GOT3 (cell line): ENCODE measurements at places on chromosomes 5 and 9.

GRCh38 chr9:109499093-109499630 is 1.1 kb upstream of the PTPN3 start:
- DNase-seq = no peak

DNA sequence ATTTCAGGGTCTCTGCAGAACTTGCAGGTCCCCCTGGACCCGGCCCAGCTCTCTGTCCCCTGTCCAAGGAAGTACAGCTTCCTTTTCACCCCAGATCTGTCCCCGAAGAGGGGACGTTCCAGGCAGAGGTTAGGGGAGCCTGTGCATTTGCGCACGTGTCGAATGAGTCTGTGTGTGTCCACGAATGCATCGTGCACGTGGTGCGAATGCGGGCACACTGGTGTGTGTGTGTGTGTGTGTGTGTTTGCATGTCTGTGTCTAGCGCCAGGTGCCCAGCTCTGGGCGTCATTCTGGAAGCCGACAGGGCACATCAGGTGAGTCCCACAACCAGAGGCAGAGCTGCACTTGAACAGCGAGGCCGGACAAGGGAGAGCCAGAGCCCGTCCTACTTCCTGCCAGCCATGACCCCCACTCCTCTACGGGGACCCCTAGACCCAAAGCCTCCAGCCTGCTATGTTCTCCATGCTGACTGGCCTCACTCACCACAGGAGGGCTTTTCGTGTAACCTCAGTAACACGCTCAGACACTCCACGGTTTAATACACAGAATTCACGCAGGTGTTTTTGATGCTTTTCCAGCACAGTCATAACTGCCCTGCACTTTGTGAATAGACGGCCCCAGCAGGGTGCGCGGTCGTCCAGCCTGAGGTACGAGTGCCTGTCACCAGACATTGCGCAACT is 41.3 kb upstream of the CACNA1B start:
- no peak for DNase-seq

DNA sequence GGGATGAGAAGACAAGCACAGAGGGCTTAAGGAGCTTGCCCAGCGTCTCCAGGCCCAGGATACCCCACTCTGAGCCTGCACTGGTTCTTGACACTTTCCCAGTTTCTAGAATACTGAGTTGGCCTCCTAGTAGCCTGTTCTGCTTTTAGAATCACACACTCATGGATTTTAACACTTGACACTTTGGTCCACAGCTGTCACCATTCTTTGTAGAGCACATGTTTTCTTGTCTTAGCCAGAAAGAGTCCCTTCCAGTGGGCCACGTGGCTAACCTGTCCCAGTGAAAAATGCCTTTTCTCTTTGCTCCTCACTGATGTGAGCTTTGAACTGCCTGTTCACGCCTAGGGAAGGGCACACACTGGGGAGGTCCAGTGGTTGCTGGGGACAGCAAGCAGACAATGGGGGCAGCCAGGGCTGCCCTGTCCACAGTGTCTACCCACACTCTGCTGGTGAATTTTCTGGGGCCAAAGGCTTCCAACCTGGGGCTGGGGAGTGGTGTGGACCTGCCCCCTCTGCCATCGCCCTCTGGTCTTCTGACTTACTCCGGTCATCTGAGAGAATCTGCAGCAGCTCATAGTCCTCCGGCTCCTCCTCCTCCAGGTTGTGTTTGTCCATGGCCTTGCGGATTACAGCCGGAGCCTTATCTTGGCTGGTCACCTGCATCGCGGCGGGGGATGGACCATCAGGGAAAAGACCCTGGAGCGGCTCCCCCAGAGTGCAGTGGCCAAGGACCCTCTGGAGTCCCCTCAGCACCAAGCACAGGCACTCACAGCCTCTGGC is 21.1 kb downstream of the RALGDS start:
- DNase-seq = no peak

GRCh38 chr5:118491351-118491750 is 497.0 kb downstream of the DTWD2 start:
- DNase-seq = no peak

DNA sequence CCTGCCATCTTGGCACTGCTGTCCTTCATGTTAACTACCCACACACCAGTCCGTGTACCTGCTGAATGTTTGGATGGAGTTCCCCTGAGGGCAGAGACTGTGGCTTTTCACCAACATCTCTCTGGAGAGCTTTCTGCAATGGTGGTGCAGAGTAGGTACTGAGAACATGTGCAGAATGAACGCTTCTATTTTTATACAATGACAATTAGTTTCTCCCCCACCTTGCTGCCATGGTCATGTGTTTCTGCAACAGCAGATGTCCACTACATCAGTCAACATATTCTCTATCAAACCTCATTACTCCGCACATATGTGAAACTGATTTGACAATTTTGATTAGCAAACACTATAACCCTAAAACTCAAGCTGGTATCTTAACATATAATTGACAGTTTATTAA is 14.5 kb downstream of the PTCH1 start:
- DNase-seq = no peak
